ENCODE measurements at places on chromosomes 1 and 21.
A peak's percentile ranks its signal among the peaks of the same experiment; 100 is the strongest.

DNA sequence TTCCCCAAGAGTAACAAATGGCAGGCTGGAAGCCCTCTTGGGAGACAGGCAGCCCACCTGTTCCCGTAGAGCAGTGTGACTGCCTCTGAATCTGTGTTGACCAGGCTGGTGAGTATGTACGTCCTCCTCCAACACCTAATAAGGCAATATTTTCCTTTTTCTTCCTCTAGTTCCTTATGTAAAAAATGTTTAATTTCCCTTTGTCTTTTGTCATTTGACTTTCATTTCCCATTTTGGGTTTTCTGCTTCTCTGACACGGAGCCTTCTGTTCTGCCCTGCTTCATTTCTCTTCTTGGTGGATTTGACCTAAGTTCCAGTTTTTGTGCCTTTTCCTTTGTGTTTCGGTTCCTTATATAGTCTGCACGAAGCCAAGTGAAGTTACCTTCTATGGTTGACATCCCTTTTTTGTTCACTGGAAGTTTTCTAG, 65.8 kb upstream of the ATF3 start:
- DNase-seq, result no peak

- DNase-seq, result no peak
These were observed at the start of gene DMRTA2 for GRCh38 chr1:50422946-50423669. Gene DMRTA2 (minus strand): TSS chr1:50423443. CDS start chr1:50421536, 1,907 bp downstream.

GRCh38 chr1:240349695-240350094, 258.0 kb downstream of the FMN2 start:
- DNase-seq, result no peak

GRCh38 chr1:67831850-67832513, 1.3 kb downstream of the GNG12 start:
- DNase-seq, result no peak

GRCh38 chr1:88503646-88504045, 180.4 kb upstream of the PKN2 start:
- DNase-seq, result no peak

DNA sequence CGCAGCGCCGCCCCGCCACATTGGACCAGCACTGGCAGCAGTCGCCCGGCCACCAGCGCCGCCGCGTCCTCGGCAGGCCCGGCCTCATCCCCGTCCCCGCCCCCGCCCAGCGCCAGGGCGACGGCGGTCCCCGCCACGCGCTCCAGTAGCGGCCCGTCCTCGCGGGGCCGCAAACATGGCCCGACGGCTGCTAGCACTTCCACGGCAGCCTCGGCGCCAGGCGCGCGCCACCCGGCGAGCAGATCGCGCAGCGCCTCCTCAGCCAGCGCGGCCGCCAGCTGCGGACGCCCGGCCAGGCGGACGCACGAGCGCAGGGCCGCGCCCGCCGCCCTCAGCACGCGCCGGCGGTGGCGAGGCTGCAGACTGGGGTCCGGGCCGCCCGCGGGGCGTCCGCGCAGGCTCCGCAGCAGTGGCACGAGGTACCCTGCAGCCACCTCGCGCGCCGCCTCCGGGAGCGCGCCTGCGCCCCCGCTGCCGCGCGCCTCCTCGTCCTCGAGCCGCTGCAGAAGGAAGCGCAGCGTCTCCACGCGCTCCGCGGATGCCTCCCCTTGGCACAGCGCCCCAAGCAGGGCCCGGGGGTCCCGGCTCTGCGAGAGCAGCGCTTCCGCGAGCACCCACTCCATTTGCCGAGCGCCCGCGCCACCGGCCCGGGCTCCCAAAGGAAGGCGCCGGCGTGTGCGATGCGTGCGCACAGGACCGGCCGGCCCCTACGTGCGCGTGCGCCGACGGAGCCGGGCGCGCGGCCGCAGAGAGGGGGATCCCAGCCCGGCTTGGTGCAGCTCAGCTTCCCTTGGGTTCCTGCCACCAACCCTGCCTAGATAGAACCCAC, at the start of gene TARBP1:
TARBP1 (minus strand) TSS at position 699 of the 829 bp plus-strand sequence; CDS start at position 623, 76 bp downstream.
- DNase-seq, result peak; percentile 43

GRCh38 chr1:199460933-199461332, 566.6 kb upstream of the NR5A2 start:
- no peak for DNase-seq

- no peak for DNase-seq
These were observed 71.6 kb downstream of the SH3BGR start for GRCh38 chr21:39523399-39523798.

DNA sequence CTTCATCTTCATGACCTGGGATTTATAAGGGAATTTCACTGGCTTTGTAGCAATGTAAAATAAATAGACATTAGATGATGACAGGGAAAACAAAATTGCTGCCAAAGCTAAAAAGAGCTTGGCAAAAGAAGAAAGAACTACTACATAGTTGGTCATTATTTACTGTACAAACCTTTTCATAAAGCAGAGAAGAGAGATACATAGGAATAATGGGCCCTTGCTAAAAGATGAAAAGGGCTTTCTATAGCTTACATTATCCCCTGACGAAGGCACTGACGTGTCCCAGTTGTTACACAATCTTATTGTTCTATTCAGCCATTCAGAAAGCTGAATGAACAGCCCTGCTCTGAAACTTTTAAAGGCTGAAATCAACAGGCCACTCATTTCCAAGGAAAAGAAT, 57.1 kb downstream of the ZC3H11B start:
- DNase-seq, result no peak

GRCh38 chr1:223179786-223180185, 36.7 kb upstream of the TLR5 start:
- DNase-seq, result no peak

- no peak for DNase-seq
These were observed 44.7 kb upstream of the GJA5 start for GRCh38 chr1:147804942-147805723.

GRCh38 chr1:117216718-117217117, 6.0 kb upstream of the VTCN1 start:
- no peak for DNase-seq

DNA sequence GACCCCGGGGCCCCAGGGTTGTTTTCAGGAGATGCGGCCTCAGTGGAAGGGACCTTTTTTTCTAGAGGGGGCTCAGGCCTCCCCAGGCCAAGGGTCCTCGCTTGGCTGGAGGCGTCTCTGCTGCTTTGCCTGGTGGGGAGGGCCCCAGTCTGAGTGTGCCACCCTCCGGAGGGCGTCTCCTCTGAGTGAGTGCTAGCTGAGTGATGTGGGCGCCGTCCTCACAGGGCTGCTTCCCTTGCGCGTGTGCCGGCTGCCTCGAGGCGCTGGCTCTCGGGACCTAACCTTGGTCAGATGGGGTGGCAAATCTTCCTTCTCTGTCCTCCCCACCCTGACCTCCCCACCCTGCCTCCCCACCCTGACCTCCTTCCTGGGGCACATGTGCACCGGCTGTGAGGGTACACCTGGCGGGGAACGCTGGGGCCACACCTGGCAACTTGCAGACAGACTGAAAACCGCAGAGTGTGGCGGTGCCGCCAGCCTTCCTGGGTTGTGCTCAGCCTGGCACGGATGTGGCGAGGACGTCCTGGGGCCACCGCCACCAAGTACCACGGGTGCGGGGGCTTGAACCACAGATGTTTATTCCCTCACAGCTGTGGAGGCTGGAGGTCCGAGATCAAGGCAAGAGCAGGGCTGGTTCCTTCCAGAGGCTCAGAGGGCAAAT, 93.0 kb upstream of the TTC34 start:
- no peak for DNase-seq

DNA sequence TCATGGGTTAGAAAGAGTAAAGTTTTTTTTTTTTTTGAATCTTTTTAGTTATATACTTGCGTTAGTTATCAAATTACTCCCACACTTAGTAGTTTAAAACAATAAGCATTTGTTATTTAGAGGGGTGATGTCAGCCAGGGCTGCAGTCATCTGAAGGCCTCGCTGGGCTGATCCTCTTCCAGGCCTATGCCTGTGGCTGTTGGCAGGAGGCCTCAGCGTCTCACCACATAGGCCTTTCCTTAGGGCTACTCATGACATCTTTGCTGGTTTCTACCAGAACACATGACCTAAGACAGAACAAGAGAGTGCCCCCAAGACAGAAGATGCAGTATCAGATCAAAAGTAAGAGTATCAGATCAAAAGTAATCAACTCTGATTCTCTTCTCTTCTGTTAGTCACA, 167.4 kb downstream of the HHAT start:
- no peak for DNase-seq

- peak; percentile 49 for DNase-seq
These were observed 1.1 kb downstream of the PIK3CD start for GRCh38 chr1:9652379-9653209.

DNA sequence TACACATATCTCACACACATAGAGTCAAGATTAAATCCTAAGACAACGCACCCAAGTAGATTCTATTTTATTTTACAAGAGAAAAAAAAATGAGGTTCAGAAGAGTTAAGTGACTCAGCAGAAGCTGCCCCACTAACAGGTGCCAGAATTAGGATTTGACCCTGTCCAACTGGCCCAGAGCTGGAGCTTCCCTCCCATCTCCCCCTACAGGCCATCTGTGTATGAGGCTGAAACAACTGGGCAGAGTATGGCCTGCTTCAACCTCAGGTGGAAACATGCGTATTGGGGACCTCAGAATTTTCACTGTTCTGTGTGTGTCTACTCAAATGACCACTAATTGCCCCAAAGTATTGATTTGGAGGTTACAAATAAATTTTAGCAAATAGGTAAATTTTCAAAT, 29.9 kb downstream of the PSMG1 start:
- DNase-seq, result no peak

DNA sequence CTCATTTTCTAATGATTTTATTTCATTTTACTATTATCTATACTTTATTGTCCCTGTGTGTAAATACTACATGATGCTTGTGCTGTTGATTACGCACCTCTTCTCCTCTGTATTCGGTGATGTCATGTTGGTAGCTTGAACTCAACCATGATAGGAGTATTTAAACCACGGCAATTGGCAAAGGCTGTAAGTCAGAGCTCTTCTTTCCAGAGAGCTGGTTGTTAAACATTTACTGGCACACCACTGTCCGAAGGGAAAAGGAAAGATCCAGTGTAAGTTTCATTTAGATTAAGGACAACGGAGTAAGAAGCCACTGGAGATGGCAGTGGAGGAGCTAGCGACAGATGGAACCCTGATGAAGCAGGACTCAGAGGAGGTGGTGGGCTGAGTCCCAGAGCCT, 93.4 kb upstream of the KCNE2 start:
- DNase-seq, result no peak

GRCh38 chr1:99645203-99645602, 710 bp upstream of the PALMD start:
- no peak for DNase-seq

GRCh38 chr1:199867601-199868000, 159.9 kb upstream of the NR5A2 start:
- DNase-seq, result no peak

- DNase-seq, result no peak
These were observed 143.4 kb upstream of the HOOK1 start for GRCh38 chr1:59671066-59671952.

DNA sequence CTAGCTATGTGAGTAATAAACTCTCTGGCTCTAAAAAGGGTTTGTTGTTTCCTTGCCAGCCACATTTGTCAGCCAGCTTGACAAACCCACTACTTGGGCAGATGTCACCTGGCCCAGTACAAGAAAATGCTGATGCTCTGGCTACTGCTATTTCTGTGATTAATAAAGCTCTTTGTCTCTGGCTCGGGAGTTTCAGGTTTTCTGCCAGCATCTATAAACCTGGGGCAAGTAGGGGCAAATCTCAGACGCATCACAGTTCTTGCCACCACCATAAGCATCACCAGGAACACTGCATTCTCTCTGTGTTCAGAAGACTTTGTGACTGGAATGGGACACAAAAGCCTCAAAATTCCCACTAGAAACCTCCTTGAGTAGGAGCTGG, 2.5 kb downstream of the ITLN2 start:
- DNase-seq, result no peak

- no peak for DNase-seq
These were observed 355.8 kb downstream of the AMY1C start for GRCh38 chr1:104105465-104105864.

- no peak for DNase-seq
These were observed 3.5 kb downstream of the SLC2A7 start for GRCh38 chr1:9022773-9023172.

DNA sequence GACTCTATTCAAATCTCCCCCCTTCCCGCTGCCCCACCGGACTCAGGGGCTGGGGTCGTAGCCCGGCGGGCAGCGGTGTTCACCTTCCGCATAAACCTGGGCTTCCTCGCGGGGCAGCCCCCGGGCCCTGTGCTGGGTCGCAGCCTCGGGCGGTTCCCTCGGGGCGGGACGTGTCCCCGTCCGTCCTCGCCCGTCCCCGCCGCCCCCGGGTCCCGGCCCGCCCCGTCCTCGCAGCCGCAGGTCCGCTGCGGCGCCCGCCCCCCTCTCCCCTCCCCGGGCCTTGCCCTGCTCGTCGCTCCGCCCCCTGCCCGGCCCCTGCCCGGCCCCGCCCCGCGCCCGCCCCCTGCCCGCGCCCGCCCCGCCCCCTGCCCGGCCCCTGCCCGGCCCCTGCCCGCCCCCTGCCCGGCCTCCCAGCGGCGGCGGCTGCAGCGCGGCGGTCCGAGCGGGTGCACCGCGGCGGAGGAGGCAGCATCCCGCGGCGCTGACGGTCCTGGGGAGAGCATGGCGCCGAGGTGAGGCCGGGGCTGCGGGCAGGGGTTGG, at the start of gene COL18A1:
COL18A1 (plus strand) TSS at position 436 of the 541 bp plus-strand sequence; CDS start at position 502, 66 bp downstream.
- DNase-seq, result no peak

GRCh38 chr1:24167008-24167407, 20.1 kb downstream of the IFNLR1 start:
- DNase-seq, result no peak

DNA sequence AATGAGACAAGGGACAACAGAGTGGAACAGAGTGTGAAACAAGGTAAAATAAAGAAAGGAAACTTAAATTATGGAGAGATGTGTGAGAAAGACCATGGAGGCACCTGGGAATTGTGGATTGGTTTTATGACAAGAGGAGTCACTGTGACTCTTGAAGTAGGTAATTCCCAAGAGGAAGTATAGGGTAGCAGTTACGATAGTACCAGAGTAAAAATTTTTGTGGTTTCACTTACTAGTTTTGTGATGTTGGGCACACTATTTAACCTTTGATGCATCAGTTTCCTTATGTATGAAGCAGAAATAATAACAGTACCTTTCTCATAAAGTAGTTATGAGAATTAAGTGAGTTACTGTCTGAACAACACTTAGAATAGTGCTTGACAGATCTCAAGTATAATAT, 267.9 kb upstream of the DPYD start:
- DNase-seq, result no peak

DNA sequence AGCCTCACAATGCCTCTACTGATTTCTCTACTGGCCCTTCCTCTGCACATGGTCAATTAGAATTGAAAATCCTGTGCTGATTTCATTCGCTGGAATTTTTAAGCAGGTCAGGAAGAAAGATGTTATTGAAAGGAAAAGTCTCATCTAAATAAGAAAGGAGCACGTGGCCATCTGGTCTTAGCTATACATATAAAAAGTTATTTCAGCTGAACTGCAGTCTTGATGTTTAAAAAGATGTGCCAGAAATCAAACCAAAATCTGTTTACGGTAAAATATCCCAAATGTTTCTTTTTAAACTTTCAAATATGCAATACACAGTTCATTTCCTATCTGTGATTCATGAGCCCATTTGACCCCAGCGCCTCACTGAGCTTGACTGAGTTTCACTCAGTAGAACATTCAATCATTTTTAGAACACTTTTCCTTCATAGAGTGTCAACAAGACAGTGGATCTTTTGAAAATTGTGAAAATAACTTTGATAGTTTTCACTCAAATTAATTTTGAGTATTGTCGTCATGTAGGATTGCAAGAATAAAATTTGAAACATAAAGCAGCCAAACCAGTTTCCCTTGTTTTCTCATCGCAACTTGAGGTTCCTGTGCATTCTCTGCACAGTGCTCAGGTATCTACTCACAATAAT, 293.6 kb downstream of the PTPRC start:
- DNase-seq, result no peak

- no peak for DNase-seq
These were observed 1.1 kb downstream of the CCDC17 start for GRCh38 chr1:45622524-45623394.
